Activated naive CD4-positive, alpha-beta T cell treated with anti-CD3 and anti-CD28 coated beads, Interleukin-2, amount 10 ng/mL, durations not matched to agents 7 days and 5 days (primary cell): ENCODE measurements at places on chromosomes 1 and 21.
A peak's percentile ranks its signal among the peaks of the same experiment; 100 is the strongest.

DNA sequence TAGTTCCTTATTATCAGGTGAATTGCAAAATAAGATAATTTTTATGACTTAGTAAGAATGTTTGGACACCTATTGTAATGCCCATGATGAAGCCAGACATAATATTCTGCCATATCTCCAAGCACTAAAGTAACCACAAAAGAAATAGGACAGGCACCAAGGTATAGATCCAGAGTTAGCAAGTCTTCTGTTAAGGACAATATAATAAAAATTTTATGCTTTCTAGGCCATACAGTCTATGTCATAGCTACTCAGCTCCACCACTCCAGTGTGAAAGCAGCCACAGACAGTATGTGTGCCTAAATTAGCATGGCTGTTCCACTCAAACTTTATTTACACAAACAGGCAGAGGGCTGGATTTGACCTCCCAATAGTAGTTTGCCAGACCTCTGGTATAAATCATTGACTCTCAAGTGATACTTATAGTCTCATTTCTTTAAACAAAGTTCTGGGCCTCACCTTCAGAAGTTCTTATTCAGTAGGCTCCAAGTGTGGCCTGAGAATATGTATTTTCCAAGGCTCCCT, 88.3 kb downstream of the SCMH1 start:
- DNase-seq: no peak

DNA sequence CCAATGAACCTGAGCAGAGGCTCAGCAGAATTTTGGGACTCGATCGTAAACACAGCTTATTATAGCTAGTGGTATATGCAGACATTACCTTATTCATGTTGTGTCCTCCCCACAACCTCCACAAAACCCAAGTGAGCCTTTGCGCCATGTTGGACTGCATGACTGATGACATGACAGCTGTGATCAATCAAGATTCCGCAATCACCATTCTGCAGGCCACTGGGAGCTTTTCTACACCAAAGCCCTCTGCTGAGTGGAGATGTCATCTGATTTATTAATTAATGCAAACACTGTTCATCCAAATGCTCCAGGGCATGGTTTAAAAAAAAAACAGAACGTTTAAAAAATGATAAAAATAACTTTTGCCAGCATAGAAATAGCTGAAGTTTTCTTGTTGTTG, 7.9 kb upstream of the SRP9 start:
- DNase-seq: no peak

DNA sequence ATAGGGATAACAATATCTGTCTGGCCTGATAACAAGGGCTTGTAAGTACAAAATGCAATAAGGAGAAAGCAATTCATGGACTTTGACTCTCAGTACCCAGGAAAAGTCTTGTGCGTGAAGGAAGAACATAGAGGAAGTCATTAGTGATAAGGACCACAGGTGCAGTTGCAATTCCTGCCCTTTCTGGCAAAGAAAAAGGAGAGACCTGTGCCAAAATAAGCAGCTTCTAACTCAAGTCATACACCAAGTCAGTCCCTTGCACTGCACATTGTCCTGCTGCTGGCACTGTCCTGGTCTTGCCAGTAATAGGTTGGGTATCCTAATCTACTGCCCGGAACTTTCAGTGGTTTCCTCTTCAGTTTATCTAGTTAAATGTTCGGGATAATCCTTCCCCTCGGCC, 14.8 kb upstream of the SOD1 start:
- no peak for DNase-seq

DNA sequence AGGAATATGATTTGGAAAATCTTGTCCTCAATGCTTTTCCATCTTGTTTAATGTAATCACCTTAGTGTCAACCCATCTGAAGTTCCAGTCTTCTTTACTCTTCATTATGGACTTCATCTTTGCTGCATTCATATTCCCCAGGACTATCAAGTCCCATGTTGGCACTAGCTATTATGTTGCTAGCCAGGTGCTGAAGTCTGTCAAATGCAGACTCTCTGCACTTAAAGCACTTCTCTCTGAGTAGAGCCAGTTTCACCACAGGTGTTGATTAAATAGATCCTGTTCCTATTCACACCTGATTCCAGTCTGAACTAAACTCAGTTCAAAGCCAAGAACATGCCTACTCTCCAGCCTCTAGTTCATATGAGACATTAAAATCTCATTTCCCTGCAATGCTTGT, 75.0 kb upstream of the PKN2 start:
- DNase-seq: no peak

- no peak for DNase-seq
Observed at GRCh38 chr1:232984577-232985425, 34.4 kb downstream of the NTPCR start.

DNA sequence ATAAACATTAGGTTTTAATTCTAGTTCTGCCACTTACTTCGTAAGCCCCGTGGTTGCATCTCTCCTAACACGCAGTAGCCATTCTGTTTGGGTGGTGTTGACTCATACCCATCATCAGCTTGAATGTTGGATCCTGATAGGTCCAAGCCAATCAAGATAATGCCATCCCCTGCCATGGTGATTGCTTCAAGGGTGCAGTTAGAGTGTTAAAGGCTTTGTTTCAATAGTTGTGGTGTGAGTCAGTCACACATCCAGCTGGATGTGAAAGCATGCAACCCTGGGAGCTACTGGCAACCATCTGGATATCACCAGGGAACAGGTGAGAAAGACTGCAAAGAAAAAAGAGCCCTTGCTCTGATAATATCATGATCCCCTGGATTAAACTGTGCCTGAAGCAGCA, 69.1 kb downstream of the OMA1 start:
- no peak for DNase-seq

- DNase-seq: no peak
Observed at GRCh38 chr1:45383191-45383590, 43.0 kb upstream of the MUTYH start.

- DNase-seq: no peak
Observed at GRCh38 chr1:183025010-183025337, 1.8 kb downstream of the LAMC1 start.

- DNase-seq: peak; percentile 33
Observed at GRCh38 chr1:95118067-95118499, 928 bp downstream of the TLCD4 start.
